RWPE2 (cell line): ENCODE measurements at places on chromosomes 6 and 20.
A peak's percentile ranks its signal among the peaks of the same experiment; 100 is the strongest.

DNA sequence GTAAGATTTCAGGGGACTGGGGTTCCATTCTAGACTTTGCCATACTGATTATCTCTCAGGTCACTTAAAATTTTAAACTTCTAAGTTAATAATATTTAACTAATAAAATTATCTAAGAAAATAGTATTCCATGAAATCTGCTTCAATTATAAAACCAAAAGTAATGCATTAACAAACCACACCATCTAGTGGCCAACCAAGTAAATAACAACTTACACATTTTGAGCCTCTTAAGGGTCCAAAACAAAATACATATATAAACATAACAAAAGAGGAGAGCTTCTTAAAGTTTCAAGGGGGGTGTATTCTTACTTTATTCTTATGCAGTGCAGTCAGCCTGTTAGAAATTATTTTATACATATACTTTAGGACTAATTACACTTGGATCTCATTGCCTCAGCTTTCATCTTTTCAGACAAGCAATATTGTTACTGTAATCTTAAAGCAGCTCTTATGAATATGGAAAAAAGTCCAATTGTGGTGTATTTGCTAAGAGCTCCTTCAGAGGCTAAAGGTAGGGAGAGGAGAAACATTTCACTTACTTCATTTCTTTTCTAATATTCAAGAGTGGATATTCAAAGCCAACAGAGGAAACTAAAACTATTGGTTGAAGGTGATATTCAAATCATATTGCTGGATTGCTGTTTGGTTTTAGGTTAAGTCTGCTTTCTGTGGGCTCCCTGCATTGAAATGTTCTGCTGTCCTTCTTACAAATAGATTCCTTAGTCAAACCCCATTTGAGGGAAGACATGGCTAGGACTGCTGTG is 199.7 kb upstream of the SIM1 start:
- H3K4me3 ChIP-seq = no peak overlapping the region
- peaks cover 9% of the 10 kb centered on the region for H3K4me1 ChIP-seq
- H3K36me3 ChIP-seq = peaks cover 17% of the 10 kb centered on the region
- no peaks in the 10 kb centered on the region for H3K27me3 ChIP-seq

DNA sequence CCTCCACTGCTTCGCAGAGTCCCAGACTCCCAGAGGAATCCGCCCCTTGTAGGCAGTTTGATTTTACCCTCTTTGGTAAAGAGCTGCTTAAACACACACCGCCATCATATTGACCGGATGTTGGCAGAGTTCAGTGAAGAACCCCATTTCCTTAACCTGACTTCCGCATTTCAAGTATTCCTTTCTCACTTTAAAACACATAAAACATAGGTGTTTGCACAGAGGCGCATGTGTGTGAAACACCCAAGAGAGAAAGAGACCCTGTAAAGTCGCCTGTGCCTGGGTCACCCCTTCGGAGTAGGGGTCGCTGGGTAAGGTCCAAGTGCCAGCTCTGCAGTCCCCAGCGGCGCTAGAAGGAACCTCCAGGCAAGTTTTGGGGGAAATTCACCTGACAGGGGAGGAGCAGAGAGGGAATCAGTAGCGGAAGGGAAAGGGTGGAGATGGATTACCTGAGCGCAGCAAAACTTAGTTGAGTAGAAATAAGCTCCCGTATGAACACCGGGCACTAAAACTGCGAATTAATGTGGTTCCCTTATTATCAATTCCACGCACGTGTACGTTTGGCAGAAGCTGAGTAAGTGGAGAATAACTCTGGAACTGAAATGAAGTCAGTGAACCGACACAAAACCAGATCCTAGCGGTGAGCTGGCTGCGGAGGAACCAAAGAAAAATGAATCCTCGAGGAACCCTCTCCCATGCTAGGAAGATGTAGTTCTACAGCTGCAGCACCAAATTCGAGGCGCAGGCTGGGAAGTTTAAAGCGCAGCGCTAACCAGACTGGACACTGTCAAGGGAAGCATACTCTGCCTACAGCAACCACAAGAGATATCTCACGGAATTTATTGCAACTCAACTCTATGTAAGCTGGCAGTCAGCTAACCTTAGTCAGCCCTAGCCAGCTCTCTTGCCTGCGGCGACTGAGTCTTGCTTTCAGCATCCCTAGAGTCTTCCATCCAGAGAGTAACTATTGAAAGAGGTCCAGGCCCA is 3.5 kb upstream of the HTR1B start:
- no peak for DNase-seq
- no peaks in the 10 kb centered on the region for H3K36me3 ChIP-seq
- no peaks in the 10 kb centered on the region for H3K27me3 ChIP-seq
- peak overlapping the region; percentile 30 for H3K4me3 ChIP-seq

DNA sequence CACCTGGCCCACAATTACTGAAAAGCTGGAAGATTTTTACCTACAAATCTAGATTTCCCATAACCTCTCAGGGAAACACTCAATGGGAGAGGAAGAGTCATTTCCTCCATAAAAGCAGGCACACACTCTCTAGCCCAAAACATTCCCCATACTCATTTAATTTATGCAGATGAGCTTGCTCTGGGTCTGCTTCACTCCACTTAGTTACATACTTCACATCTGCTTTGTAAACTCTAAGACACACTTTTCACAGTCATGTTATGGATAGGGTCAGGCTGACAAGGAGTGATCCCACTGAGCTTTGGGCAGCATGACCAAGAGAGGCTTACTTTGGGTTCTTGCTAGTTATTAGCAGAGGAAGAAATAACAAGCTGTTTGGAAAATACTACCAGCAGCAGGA is 27.4 kb downstream of the TRPC4AP start:
- DNase-seq = no peak
- H3K36me3 ChIP-seq = peaks cover 81% of the 10 kb centered on the region
- no peaks in the 10 kb centered on the region for H3K27me3 ChIP-seq
- no peak overlapping the region for H3K4me3 ChIP-seq
- H3K4me1 ChIP-seq = no peaks in the 10 kb centered on the region

GRCh38 chr20:46343348-46343974 is 35.2 kb upstream of the CDH22 start:
- DNase-seq = no peak
- H3K27ac ChIP-seq = no peak overlapping the region
- no peaks in the 10 kb centered on the region for H3K36me3 ChIP-seq
- H3K27me3 ChIP-seq = peaks cover 29% of the 10 kb centered on the region
- H3K4me3 ChIP-seq = no peak overlapping the region
- no peaks in the 10 kb centered on the region for H3K4me1 ChIP-seq

DNA sequence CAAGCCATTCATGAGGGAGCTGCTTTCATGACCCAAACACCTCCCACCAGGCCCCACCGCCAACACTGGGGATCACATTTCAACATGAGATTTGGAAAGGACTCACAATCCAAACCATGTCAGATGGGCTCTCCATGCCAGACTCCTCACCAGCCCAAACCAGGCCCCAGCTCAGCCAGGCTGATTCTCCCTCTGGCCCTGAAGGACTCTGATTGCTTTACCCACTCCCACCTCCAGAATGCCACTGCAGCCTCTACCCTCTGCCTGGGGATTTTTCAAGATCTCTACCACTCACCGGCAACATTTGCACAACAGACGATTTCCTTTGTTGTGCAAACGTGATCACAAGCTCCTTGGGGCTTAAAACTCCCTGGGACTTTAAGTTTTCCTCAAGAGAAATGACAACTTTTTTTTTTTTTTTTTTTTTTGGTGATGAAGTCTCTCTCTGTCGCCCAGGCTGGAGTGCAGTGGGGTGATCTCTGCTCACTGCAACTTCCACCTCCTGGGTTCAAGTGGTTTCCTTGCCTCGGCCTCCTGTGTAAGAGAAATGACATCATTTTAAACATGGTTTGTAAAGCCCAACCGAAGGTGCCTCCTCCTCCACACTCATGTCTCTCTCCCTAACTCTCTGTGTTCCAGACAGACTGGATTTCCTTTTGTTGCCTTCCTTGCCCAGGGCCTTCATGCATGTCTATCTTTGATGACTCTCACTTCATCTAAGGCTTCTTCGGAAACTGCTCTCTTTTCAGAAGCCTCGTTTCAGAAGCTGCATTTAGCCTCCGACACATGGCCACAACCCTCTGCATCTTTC is 147.0 kb downstream of the CDH26 start:
- H3K27me3 ChIP-seq = no peaks in the 10 kb centered on the region
- peak; percentile 66 for DNase-seq
- H3K27ac ChIP-seq = no peak overlapping the region
- no peaks in the 10 kb centered on the region for H3K4me1 ChIP-seq
- no peak overlapping the region for H3K4me3 ChIP-seq
- H3K36me3 ChIP-seq = no peaks in the 10 kb centered on the region

GRCh38 chr6:35191889-35192288 is 21.9 kb upstream of the SCUBE3 start:
- H3K4me3 ChIP-seq = no peak overlapping the region
- no peaks in the 10 kb centered on the region for H3K36me3 ChIP-seq
- no peaks in the 10 kb centered on the region for H3K27me3 ChIP-seq

DNA sequence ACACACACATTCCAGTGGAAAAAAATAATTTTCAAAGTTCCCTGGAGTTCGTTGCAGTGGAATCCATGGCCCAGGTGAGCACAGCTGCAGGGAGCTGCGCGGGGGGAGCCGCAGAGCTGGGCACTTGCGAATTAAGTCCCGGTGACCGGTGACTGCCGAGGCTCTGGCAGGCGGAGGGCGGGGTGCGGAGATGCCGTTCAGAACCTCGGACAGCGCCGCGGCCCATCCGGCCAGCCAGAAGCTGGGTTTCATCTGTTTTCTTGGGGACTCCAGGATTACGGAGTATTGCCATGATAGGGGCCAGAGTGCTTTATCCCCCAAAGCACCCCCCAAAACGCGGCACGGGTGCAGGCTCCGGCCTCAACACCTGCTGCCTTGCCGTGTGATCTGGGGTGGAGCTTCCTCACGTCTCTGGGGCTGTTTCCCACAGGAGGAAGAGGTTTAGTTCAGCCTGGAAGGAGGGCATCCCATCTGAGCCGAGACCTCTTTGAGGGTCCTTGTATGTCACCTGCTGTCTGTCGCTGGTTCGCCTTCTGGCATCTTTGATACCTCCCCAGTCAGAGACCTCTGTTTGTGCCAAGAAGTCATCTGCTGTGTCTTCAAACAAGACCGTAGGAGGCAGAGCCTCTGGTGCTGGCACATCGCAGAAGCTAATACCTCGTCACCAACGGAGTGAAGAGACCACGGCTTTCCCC is 99.4 kb downstream of the YTHDF1 start:
- no peaks in the 10 kb centered on the region for H3K4me1 ChIP-seq
- no peak overlapping the region for H3K4me3 ChIP-seq
- DNase-seq = peak; percentile 75
- no peaks in the 10 kb centered on the region for H3K36me3 ChIP-seq

GRCh38 chr6:124973780-124974179 is 11.5 kb downstream of the RNF217 start:
- peaks cover 81% of the 10 kb centered on the region for H3K36me3 ChIP-seq
- no peaks in the 10 kb centered on the region for H3K27me3 ChIP-seq
- H3K4me1 ChIP-seq = peaks cover 22% of the 10 kb centered on the region

GRCh38 chr6:105739764-105740163 is 336.9 kb upstream of the PREP start:
- no peak overlapping the region for H3K4me3 ChIP-seq
- no peak overlapping the region for H3K27ac ChIP-seq
- H3K36me3 ChIP-seq = no peaks in the 10 kb centered on the region
- no peaks in the 10 kb centered on the region for H3K27me3 ChIP-seq
- DNase-seq = no peak

DNA sequence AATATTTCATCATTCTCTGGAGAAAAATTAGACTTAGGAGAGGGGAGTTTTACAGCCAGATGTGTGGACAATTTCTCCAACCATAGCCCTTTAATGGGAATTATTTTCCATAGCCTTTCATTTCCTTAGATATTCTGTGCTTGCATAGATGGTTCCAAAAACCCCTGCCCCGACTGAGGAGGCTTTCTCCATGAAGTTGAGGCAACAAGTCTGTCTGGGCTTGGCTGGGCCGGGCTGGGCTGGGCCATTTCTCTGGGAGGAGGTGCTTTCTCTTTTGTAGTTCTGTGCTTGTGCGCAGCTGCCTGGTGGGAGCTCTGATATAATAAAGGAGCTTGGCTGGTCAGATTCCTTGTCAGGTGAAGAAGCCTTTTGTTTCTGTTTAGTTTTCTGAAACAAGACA is 71.4 kb downstream of the SOBP start:
- H3K36me3 ChIP-seq = no peaks in the 10 kb centered on the region
- H3K27me3 ChIP-seq = peaks cover 7% of the 10 kb centered on the region
- no peak overlapping the region for H3K4me3 ChIP-seq
- H3K27ac ChIP-seq = no peak overlapping the region

GRCh38 chr20:3911956-3912355 is 22.8 kb downstream of the PANK2 start:
- no peaks in the 10 kb centered on the region for H3K4me1 ChIP-seq
- no peak overlapping the region for H3K27ac ChIP-seq

DNA sequence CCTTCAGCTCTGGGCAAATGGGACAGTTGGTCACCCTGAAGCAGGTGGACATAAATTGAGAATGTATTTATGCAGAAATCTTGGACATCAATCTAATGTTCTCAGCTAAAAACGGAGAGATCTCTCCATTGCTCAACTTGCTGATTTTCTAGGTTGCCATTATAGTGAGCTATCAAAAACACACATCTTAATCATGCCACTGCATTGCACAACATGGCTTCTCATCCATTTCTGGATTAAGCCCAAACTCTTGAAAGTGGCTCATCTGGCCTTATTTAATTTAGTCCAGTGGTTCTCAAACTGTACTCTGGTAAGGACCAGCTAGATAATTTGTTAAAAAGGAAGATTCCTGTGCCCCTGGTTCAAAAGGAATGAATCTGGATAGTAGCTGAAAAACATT is 324.9 kb upstream of the CITED2 start:
- no peak for DNase-seq
- no peak overlapping the region for H3K4me3 ChIP-seq
- H3K27ac ChIP-seq = no peak overlapping the region
- no peaks in the 10 kb centered on the region for H3K36me3 ChIP-seq

DNA sequence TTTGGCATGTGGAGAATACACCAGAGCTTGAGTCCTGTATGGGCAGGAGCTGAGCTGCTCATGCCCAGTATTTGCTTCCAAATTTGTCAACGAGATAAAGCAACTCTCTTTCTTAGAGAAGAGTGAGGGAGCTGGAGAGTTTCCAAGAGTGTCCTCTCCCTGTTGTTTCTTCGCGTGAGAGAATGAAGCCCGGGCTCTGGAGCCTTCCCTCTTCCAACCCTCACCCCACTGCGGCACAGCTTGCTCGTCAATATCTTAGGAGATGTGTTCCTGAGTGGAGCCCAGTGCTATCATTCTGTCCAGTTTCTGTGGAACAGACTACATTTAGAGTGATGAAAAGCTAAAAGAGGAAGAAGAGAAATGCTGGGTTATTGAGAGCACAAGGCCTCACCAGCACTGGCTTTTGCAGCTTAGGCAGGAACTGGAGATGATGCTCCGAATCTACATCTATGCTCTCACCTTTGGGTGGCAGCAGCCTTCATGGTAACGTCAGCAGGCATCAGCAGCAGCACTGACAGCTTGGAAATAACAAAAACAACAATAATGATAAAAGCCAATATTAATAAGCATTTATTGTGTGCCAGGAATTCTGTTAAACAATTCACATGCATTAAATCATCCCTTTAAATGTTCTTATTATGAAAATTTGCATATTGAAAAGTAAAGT is 66.5 kb upstream of the TFB1M start:
- no peaks in the 10 kb centered on the region for H3K4me1 ChIP-seq
- no peaks in the 10 kb centered on the region for H3K36me3 ChIP-seq
- H3K27ac ChIP-seq = no peak overlapping the region
- no peak overlapping the region for H3K4me3 ChIP-seq
